Nephron progenitor cell (in vitro differentiated cells): ENCODE measurements at places on chromosomes 7 and 10.

GRCh38 chr7:3244241-3244814 is 56.7 kb upstream of the SDK1 start:
- DNase-seq: no peak

- DNase-seq: no peak
Observed at GRCh38 chr7:157540606-157541294, 203.9 kb downstream of the DNAJB6 start.

GRCh38 chr7:144975882-144976281 is 140.0 kb upstream of the TPK1 start:
- no peak for DNase-seq

DNA sequence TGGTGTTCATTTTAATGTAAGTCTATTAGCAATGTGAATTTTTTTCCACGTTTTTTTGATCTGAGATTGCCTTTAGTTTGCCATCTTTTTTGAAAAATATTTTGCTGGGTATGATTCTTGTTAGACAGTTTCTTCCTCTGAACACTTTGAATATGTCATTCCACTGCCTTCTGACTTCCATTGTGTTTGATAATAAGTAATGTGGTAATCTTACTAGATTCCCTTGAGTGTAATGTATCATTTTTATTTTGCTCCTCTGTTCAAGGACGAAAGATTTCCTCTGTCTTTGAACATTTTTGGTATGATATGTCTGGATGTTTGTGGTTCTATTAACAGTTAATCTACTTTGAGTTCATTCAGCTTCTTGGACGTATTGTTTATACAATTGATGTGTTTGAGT is 371.4 kb downstream of the SUGCT start:
- DNase-seq: no peak

DNA sequence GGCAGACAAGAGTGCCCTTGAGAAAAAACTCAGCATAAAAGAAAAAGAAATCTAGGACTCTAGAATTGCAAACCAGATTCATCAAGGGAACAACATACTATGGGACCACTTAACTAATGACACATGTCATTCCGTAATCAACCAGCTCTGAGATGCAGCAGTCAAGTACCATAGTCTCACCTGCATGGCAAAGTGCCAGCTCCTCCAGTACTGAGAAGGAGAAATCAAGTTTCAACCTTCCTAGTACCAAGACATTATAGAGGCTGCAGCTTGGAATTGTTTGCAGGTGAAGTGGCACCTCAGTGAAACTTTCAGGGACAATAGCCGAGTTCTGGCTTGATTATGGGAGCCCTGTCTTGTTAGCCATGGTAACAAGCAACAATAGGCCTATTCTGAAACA is 11.5 kb downstream of the STEAP1 start:
- DNase-seq: no peak

DNA sequence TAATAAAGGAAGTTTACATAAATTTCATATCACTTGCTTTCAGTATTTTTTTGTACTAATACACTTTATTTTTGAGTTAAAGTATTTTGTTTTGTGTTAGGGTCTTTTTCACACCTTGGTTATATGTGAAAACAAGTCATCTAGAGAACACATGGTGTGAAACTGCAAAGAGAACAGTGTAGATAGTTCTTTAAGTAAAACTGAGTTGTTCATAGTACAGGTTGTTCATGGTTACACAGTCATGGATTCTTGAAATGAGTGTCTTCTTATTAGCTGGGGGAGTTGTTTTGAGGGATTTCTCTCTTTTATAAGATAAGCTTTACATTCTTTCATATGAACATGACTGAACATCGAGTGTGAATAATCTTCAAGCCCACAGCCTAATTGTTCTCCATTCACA is 244.2 kb downstream of the THSD7A start:
- no peak for DNase-seq

DNA sequence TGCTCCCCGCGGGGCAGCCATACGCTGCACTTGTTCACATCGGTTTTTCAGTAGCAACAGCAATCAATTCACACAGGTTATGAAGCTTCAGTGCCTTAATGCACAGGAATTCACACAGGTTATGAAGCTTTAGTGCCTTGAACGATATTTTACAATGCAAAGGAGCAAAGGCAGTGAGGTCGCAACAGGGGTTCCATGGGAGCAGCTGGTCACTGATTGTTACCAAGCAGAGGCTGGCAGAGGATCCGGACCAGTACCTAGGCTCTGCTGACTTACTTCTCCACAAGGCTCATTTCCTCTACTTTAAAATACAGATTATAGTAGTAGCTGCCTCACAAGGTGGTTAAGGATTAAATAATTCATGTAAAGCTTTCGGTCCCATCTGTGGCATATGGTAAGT is 95.2 kb upstream of the ODAD2 start:
- DNase-seq: no peak

- no peak for DNase-seq
Observed at GRCh38 chr10:17663450-17663849, 19.5 kb downstream of the STAM start.

DNA sequence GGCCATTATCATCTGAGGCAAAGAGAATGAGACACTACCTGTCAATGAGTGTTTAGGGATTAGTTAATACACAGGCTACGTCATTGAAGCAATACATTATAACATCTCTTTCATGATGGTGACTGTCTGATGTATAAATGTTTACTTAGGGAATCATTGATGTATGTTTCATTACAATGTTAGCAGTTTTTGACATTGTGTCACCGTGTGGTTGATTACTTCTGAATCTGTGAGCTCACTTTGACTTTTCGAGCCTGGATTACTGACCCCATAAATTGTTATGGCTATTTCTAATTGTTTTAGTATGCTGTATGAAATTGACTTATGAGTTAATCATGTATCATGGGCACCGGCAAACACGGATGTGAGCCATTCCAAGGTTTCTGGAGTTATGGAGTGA is 494.0 kb downstream of the MAGI2 start:
- no peak for DNase-seq

DNA sequence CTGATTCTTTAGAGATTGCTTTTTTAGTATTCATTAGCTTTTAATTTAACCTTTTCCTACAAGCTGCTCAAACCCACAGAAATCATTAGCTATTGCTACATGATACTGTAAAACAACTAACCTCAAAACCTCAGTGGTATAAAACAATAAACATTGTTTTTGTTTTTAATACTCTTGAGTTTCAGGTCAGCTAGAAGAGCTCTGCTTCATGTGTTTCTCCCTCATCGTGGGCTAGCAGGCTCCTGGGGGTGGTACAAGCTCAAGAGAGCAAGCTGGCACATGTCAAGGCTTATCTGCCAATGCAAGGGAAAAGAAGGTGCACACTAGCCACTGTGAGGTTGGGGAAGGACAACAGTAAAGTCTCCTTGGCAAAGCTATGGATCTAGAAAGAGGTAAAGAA is 232.9 kb upstream of the PHF14 start:
- DNase-seq: no peak

DNA sequence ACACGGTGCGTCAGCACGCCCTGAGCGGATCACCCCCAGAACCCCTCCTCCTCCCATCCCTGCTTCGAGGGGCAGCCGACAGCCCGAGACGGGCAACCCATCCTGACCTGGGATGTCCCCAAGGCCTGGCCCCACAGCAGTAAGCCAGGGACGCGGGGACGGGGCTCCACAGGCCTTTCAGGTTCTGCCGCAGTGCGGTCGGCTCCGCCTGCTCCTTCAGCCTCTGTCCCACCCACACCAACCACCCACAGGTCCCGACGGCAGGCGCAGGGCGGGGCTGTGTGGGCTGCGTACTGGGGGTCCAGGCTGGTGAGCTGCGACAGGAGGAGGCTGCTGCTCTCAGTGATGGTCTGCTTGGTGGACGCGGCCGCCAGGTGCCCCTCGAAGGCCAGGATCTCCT is 16.7 kb downstream of the INTS1 start:
- no peak for DNase-seq

GRCh38 chr7:22726345-22726906 is 574 bp upstream of the IL6 start:
- DNase-seq: peak; percentile 35

DNA sequence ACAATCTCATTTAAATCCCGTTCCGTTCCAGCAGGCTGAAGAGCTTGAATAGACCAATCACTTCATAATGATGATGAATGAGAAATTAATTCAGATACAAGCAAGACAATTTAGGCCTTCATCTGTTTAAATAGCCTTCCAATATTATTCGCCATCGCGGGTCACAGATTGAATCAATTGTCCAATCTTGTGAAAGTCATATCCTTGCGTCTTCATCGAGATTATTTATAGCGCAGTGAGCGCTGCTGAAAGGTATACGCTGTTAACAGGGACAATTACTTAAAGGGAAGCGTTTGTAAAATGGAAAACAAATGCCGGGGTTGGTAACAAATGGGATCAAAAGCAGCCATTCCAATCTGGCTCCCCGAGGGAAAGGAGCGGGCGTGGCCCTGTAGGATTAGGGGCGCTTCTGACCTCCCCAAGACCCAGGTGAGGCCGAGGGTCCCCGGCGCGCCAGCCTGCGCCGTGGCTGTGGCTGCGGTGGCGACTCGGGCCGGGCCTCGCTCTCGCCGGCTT is 8.6 kb downstream of the EVX1 start:
- no peak for DNase-seq

- DNase-seq: no peak
Observed at GRCh38 chr7:18457832-18458231, 37.7 kb upstream of the HDAC9 start.

DNA sequence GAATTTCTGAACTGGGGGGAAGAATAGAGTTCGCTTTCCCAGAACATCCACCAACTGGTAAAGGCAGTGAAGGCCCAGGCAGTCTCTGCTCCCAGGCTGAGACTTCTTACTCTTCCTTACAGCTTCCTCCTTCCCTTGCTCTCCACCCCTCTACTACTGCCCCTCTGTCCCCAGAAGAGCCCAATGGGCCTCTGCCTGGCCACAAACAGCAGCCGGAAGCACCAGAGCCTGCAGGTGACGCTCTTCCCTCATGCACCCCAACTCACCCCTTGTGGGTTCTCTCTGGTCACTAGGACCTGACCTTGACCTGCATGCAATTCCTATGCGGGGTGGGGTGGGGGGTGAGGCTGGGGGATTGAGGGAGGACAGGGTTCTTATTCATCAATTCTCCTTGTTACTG is 16.5 kb downstream of the FAM131B start:
- no peak for DNase-seq

DNA sequence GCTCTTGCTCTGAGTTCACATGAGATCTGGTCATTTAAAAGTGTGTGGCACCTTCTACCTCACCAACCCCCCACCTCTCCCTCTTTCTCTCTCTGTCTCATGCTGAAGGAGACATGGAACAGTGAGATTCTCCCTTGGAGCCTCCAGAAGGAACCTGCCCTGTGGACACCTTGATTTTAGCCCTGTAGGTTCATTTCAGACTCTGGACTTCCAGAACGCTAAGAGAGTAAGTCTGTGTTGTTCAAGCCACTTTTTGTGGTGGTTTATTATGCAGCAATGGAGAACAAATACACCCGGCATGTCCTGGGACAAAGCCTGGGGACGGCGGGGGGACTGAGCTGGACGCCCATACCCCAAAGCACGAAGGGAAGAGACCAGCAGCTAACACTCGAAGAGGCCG is 20.7 kb upstream of the GIMAP8 start:
- no peak for DNase-seq

GRCh38 chr10:58625070-58625469 is 112.4 kb downstream of the BICC1 start:
- no peak for DNase-seq

GRCh38 chr10:48490946-48491345 is 113.9 kb downstream of the ARHGAP22 start:
- no peak for DNase-seq

- no peak for DNase-seq
Observed at GRCh38 chr10:121702351-121703320, 104.4 kb upstream of the FGFR2 start.

DNA sequence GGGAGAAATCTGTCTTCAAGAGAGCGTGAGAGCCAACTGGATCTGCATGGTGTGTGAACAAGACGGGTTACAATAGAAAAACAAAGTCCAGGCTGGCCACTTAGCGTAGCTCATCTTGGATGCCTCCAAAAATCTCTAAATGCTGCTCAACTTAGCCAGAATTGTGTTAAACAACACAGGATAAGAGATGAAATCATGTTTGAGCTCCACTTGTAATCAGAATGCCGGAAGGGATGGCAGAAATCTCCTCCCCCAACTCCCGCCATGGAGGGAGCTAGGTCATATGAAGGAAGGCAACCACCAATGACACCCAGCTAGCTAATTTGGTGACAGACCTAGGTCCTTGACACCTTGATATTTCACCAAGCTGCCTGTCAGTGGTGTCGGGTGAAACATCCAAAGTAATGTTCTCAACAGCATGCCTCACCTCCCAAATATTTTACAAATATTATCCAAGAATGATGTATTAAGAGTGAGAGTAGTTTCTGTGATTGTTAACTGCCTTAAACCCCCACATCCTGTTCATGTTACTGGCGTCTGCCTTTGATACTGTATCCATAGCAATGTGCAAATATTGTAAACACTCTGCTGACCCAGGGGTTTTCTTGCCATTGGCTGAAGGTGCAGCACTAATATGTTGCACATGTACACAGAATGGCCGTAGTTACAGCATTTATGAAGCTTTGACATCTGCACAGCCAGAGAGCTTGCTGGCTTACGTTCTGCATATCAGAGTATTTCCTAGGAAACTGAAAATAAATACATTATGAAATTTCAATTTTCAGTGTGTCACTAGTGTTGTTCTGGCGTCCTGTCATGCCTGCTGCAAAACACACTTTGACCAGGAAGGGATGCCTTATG is 25.8 kb downstream of the TMEM254 start:
- DNase-seq: no peak

GRCh38 chr7:142772051-142772450 is 1.3 kb downstream of the PRSS2 start:
- no peak for DNase-seq

DNA sequence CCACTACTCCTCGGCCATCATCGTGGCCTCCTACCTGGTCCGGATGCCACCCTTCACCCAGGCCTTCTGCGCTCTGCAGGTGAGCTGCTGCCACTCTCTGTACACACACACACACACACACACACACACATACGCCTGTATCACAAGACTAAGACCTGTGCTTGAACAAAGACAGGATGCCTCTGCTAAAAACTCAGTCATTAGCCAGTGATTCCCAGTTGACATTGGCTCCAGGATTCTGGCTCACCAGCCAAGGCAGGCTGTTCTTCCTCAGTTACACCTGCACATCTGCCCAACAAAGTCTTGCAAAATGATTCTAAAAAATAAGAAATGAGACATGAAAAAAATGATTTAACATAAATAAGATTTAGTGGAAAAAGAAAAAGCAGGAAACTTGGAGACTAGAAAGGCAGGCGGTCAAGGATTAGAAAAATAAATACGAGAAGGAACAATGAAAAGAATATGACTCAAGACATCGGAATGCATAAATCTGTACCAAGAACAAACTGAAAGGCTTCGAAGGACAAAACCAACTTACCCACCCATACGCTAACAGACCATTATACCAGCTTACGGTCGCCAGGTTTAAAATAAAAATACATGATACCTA is 7.4 kb upstream of the LRRC18 start:
- DNase-seq: no peak

GRCh38 chr10:32489158-32489557 is 43.2 kb downstream of the CCDC7 start:
- DNase-seq: no peak

DNA sequence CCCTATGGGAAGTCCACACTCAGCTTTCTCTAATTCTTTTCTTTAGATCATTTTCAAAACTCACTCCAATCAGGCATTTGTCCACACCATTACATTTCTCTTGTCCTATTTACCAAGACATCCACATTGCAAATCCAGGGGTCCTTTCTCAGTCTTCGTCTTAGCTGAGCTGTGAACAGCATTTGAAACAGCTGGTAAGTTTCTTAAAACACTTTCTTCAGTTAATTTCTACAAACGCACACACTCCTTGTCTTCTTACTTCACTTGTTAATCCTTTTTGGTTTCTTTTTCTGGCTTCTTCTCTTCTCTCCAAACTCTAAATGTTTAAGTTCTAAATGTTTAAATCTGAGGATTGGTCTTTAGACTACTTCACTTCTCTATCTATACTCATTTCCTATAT is 769.3 kb downstream of the PHTF2 start:
- no peak for DNase-seq
